ENCODE measurements at places on chromosomes 7 and 10.
A peak's percentile ranks its signal among the peaks of the same experiment; 100 is the strongest.

GRCh38 chr10:90064295-90064694, 362.9 kb downstream of the KIF20B start:
- no peak for DNase-seq

GRCh38 chr10:98168766-98169165, 34.3 kb downstream of the R3HCC1L start:
- no peak for DNase-seq

- DNase-seq = peak; percentile 17
Observed at GRCh38 chr7:132298790-132299189, 277.5 kb downstream of the PLXNA4 start.

- no peak for DNase-seq
Observed at GRCh38 chr10:44773565-44773964, 137.6 kb upstream of the TMEM72 start.

- DNase-seq = no peak
Observed at GRCh38 chr10:86904600-86904999, 52.8 kb downstream of the MMRN2 start.

DNA sequence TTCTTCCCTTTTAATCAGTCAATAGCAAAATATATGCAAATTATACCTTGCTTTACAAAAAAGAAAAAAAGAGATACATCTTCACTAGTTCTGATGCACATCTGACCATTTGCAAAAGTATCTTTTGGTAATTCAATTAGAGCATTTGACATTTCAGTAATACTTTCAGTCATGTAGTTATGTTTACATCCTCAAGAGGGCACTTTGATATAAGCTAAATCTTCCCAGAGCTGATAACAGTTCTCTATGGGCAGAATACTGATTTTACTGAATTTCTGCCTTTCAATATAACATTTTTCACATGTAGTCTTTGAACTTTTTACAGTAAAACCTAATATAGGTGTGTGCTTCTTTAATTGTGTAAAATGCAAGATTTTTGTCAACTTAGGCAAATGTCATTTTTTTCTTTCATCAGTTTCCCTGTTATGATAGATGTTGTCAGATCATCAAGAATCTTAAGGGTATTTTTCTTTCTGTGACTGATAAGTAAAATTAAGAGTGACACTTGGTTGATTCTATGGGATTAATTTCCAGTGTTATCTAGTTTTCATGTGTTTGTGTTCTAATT, 703.5 kb upstream of the SEMA3D start:
- no peak for DNase-seq

- DNase-seq = no peak
Observed at GRCh38 chr7:4143511-4144171, 538.5 kb upstream of the FOXK1 start.

DNA sequence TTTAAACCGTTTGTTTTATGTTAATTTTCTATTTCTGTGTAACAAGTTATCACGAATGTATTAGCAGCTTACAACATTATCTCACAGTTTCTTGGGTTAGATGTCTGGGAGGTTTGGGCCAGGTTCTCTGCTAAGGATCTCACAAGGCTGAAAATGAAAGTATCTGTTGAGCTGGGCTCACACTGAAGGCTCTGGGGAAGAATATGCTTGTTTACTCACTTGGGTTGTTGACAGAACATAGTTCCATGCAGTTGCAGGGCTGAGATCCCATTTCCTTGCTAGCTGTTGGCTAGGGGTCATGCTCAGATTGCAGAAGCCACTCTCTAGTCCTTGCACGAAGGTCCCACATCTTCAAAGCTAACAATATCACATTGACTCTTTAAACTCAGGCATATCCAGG, 266.6 kb upstream of the GNAI1 start:
- no peak for DNase-seq

GRCh38 chr7:94001396-94001795, 2.8 kb downstream of the BET1 start:
- DNase-seq = no peak

DNA sequence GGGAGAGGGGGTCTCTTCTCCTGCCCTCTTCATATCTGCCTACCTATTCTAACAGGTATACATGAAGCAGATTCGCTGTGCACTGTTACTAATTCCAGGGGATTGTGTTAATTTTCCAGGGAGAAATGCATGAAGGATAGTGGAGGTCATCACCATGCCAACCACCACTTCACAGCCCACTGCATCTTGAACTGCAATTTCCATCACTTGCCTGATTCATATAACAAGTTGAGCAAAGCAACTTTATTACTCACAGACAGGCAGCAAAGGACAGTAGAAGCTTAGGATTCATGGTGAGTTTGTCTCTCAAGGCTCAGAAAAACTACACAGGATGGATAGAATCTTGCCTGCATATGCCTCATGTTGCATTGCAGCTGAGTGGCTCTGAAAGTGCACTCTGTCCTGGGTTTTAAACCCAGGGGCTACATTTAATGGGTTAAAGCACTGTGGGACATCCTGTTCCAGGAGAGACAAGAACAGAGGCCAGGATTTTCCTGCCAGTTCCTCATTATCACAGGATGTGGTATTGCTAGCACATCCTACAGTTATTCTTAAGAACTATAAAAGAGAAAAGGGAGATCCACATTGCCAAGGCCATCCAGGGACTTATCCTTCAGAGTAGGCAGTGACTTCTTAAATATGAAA, 136.9 kb upstream of the PRSS1 start:
- no peak for DNase-seq

GRCh38 chr7:54785261-54785660, 26.2 kb upstream of the SEC61G start:
- DNase-seq = no peak

DNA sequence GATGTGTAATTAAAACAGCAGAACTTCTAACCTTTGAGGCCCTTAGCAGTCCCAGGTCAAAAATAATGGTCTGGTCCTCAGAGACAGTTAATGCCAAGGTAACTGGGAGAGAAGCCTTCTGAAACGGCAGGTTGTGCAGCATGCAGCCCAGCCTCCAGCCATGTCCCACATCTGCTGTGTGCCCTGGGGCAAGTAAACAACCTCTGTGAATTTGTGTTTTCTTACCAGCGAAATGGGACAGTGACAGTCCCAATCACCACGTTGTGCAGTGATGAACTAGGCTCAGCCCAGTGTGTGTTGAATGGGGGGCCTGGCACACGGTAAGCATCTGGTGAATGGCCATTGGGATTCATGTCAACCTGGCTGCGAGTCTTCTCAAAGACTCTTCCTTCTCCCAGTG, 61.2 kb downstream of the EMX2 start:
- no peak for DNase-seq

GRCh38 chr7:139931190-139931934, 102.3 kb downstream of the TBXAS1 start:
- DNase-seq = no peak

GRCh38 chr7:19119372-19119771, 1.9 kb upstream of the TWIST1 start:
- DNase-seq = no peak

DNA sequence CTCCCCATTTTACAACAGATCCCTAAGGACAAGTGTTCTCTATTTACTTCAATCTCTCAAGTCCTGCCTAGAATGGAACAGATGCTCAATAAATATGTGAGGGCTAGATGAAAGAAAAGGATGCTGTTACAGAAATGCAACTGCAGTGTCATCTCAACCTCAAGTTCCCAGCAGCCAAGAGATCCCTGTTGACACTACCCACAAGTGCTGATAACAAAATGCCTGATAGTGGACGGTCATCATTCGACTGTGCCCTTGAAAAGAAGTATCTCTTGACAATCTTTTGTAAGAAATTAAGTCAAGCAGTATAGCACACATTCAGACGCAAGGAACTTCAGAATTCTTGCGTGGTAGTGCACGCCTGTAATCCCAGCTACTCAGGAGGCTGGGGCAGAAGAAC, 133.2 kb downstream of the PARD3 start:
- DNase-seq = no peak

GRCh38 chr10:114634609-114634979, 23.5 kb downstream of the ABLIM1 start:
- peak; percentile 90 for DNase-seq

- DNase-seq = no peak
Observed at GRCh38 chr10:45227456-45227855, 88.0 kb downstream of the OR13A1 start.

- no peak for DNase-seq
Observed at GRCh38 chr7:83486536-83486935, 162.4 kb downstream of the SEMA3E start.
